Bronchial smooth muscle cell (primary cell): ENCODE measurements at places on chromosomes 6 and 20. TPM values are rescaled to one million over a fixed set of nuclear protein-coding genes. Genes with fewer than 3 reads are reported as not detected.

Gene WFDC2
- not detected in 2 replicates for total RNA-seq

Gene VGLL2
- total RNA-seq = not detected in 2 replicates

Gene C20orf202
- not detected in 2 replicates for total RNA-seq

Gene DEF6
- 1.5 and 4.4 TPM in 2 replicates for total RNA-seq

Gene LRFN2
- total RNA-seq = not detected in 2 replicates

Gene TAP1
- total RNA-seq = 31.8 and 34.8 TPM in 2 replicates
